ENCODE measurements at places on chromosomes 5 and 9. TPM values are rescaled to one million over a fixed set of nuclear protein-coding genes. Genes with fewer than 3 reads are reported as not detected.

The SLC6A7 gene
- polyA plus RNA-seq, result not detected

The DMRT3 gene
- polyA plus RNA-seq, result not detected

The DDX4 gene
- 0.07 TPM for polyA plus RNA-seq

The GTF2H2C gene
- 23.8 TPM for polyA plus RNA-seq

The LHX3 gene
- polyA plus RNA-seq, result 0.07 TPM

- no peak for DNase-seq
Measured at GRCh38 chr5:52181403-52181802, 606.3 kb upstream of the ITGA1 start.

- peak; percentile 36 for DNase-seq
Measured at GRCh38 chr5:32280656-32281081, 32.1 kb downstream of the MTMR12 start.

DNA sequence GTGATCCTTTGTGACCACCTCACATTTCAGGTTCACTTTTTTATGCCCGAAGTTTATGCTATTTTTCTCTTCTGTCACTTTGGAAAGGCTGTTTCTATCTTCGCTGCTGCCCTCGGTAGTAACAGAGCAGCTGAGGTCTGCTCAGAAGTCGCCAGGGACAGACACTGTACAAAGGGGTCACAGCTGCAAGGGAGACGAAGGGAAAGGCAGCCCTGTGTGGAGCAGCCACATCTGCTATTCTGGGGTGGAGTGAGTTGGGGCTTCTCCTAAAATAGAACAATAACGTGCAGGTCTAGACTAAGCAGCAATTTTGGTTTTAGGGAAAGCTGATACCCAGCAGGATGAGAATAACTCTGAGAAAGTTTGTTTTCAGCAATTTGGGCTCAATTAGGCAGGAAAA, 72.5 kb downstream of the ACTL7B start:
- DNase-seq, result no peak

DNA sequence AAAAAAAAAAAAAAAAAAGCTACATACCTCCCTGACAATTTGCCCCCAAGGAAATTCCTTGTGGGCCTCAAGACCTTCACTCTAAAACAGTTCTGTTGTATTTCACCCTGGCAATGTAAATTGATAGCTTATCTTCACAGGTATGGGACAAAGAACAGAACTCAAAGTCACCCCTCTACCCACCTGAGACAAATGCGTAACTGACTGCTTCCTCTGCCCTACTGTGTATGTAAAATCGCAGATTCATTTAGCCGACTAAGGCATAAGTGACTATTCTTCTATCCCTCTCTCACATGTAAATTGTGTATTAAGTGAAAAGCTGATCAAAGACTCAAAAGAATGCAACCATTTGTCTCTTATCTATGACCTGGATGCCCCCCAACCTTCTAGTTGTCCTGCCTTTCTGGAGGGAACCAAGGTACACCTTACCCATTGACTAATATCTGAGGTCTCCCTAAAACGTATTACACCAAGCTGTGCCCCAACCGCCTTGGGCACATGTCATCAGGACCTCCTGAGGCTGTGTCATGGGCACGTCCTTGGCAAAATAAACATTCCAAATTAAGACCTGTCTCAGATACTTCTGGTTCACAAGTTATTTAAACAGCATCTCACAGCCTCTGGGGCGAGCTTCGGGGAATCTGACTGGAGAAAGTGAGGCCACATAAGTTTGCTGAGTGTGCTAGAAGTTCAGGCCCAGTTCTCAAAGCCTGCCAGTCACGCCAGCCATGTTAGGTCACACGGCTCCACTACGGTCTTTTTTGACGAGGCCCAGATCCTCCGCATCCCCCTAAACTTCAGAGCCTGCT, 954 bp downstream of the TBCA start:
- DNase-seq, result no peak

- no peak for DNase-seq
Measured at GRCh38 chr9:133090752-133091385, 29.1 kb downstream of the CEL start.

DNA sequence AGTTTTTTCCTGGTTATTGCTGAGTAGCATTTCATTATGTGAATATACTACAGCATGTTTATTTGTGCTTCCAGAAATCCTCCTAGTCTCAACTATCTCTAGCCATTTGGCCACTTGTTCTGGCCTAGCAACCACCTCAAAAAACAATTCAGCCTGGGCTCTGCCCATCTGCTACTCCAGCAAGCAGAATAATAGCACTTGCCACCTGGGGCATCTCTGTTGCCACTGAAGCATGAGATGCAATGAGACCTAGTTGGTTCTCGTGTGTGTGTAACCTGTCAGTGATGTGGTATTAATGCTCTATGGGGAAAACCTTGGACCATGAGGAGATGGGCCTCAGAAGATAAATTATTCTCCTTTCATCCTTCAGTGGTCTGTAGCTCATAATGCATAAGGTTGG, 129.5 kb downstream of the RNF180 start:
- no peak for DNase-seq

DNA sequence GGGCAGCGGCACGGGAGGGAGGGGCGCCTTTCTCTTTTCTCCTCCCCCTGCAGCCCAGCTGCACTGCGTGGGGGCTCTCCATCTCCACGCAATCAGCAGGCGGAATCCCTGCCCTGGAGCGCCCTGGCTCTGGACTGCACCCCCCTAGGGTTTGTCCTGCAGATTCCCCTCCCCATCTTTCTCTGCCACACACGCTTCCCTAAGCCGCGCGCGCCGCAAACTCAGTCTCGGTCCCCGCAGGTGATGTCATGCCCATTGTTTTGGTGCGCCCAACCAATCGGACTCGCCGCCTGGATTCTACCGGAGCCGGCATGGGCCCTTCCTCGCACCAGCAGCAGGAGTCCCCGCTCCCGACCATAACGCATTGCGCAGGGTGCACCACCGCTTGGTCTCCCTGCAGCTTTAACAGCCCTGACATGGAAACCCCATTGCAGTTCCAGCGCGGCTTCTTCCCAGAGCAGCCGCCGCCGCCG, at the start of gene KCNN2:
Gene KCNN2 (plus strand): TSS at position 347 of the 473 bp plus-strand sequence. CDS start 70 bp downstream, at position 417.
- peak; percentile 4 for DNase-seq

DNA sequence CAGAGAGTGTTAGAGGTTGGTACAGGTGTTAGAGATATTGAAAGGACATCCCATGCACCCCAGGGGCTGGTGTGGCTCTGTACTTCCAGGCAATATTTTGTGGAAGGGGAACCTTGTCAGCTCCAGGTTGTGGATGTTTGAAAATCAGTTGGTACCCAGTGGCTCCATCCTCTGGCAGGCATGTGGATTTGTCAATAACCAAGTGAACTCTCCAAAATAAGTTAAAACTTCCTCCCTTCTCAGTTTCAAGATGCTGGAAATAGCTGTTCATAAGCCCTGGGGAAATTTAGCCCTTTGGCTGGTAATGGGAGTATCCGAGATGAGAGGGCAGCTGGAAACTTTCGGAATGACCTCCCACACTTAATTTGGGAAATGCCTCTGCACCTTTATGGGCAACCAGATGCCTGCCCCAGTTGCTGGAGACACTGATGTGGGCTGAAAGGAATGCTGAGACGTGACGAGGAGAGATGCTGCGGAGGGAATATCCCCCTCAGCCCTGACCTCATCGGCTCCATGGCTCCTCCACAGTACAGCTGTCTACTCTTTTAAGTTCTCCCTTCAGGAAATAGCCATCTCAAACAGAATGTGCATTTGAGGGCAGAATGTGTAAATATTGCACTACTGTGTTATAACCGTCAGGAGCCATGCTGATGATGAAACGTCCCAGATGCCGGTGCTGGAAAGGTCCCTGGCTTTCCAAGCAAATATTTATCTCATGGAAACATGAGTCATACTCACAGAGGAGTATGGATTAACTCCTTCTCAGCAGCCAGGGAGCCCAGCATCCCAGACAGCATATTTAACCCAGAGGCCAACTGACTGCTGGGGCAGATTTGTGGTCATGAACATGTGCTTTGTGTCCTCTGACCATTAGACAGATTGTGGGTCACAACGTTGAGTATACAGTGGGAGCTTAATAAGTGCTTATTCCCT, 29.5 kb downstream of the TGFBI start:
- DNase-seq, result no peak

- no peak for DNase-seq
Measured at GRCh38 chr9:124784509-124784908, 7.6 kb downstream of the OLFML2A start.

DNA sequence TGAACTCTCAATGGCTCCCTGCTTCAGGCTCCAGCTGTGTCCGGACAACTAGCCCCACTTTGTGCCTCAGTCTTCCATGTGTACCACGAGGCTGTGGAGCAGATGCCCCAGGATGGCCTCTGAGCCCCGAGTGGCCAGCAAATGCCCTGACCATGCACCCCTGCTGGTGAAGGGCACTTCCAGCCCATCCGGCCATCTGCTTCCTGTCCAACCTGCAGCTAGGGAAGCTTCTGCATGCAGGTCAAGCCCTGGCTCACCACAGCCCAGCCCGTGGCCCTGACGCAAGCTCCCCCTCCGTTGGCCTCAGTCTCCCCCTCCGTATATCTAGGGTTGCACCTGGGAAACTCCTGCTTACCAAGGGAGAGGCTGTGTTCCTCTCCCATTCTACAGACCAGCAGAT, 4.8 kb downstream of the NINJ1 start:
- DNase-seq, result no peak

DNA sequence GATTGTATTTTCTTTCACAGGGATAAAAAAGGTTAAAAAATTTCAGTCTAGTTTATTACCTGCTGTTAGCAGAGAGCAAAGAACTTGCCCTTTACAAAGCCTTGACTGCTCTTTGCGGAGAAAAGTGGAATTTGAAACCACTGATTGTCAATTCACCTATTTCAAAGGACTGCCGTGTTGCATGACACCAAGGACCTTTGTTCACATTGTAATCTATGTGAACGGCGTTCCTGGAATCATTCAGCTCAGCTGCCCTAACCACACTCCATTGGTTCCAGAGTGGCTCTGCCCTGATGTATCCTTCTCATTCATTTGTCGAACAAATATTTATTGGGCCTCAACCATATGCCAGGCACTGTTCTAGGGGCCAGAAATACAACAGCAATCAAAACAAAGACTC, 377.5 kb upstream of the RFX3 start:
- no peak for DNase-seq

DNA sequence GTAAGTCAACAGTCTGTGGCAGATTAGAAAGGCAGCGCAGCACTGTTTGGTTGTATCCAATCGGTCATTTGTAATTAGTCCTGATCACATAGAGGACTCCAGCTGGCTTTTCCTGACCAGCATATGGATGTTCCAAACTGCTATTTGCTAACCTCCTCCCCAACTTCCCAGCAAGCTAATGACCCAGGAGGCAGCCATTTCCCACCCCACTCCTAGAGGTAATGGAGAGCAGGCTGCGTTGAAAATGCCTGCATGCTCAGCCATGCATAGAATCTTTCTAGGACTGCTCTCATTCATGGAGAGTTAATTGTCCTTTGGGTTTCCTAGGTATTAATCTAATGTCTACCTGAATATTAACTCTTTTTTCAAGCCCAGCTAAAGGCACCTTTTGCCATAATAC, 850.6 kb upstream of the WWC1 start:
- DNase-seq, result no peak

DNA sequence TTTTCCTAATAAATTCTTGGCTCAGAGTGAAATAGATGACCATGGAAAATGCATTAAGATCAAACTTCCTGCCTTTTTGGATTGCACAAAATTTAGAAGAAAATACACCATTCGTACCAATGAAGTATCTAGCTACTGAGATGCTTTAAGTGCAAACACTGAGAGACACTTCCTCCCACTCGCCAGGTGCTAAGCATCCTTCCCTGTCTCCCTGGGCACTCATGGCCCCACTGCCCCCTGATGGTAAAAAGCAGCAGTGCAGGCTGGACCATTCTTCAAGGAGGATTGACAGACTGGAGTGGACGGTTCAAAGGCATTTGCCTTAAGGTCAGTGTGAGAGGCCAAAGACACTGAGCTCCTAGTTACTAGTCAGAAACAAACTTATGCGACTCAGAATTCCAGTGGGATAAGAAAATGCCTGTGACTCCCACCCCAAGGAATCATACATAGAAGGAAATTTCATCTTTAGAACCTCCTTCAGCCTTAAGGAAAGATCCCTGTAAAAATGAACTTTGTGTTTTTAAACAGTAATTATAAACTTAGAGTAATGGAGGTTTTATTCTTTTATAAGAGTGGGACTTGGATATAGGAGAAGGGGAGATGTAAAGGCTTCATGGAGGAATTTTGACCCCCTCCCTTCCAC, 86.0 kb upstream of the SLC30A5 start:
- DNase-seq, result peak; percentile 76

GRCh38 chr9:115104908-115105307, 13.0 kb downstream of the TNC start:
- DNase-seq, result no peak

GRCh38 chr9:76876098-76876497, 29.8 kb downstream of the PRUNE2 start:
- DNase-seq, result no peak

- DNase-seq, result peak; percentile 41
Measured at GRCh38 chr5:149617760-149618306, 36.5 kb downstream of the ARHGEF37 start.

DNA sequence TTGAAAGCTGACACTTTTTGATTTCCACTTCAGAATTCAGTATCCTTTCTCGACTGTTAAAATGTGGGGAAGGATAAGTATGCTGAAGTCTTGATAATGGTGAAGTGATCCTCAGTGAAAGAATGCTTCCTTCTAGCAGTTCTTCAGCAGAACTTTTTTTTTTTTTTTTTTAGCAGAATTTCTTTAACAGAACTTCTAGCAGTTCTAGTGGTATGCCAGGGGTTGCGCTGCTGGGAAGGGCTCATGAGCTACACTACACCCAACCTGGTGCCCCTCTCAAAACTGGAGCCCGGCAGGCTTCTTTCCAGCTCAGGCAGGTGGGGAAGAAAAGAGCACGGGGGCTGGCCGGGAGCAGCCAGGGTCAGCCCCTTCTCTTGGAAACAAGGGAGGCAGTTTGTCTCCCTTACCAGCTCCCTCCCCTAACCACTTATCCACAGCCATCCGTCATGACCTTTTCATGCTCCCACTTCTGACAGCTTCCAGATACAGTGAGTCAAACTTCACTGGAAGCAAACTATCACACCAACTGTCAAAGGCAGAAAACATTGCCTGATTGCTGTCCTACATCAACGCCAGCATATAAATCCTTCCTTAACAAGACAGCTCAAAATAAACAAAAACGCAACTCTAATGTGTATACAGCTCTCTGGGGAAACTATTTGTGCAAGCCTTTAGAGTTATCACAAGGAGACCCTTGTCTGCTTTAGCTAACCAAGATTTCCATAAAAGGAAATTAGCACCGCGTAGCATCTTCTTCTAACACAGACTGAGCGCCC, 211.5 kb downstream of the GAPVD1 start:
- DNase-seq, result no peak

All from B cell (primary cell).